Fibroblast of the aortic adventitia (primary cell): ENCODE measurements at places on chromosomes 11 and 22.

DNA sequence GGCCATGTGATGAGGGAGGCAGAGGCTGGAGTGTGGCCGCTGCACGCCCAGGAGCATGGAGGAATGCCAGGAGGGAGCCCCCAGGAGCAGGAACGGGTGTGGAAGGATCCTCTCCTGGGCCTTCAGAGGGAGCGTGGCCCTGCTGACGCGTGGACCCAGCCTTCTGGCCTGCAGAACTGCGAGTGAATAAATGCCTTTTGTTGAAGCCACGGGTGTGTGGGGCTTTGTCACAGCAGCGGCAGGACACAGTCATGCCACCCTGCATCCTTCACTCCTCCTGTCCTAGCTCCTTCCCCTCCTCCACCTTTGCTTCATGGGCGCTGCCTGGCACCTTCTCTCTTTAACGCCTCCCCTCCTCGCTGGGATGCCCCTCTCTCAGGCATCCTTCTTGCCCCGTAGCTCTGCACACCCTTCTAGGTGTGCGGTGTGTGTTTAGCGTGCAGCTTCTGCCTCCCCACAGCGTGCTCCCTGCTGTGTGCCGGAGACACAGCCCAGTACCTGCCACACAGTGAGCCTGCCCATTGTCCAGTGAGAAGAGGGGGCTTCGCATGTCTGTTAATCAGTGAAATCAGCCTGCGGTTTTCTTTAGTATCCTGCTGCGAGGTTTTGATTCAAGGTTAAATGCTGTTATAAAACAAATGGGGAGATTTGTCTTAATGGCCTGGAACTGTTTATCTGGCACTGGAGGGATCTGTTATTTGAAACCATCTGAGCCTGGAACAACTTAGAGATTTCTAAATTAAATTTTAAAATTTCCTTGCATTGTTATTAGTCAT is 459.6 kb downstream of the TBC1D22A start:
- DNase-seq = no peak

GRCh38 chr11:99687320-99687719 is 666.6 kb downstream of the CNTN5 start:
- DNase-seq = no peak

GRCh38 chr11:130614591-130614990 is 166.1 kb downstream of the ADAMTS15 start:
- no peak for DNase-seq

- DNase-seq = peak; percentile 47
These were observed at the start of gene APBB1 for GRCh38 chr11:6419009-6419631. Gene APBB1 (minus strand): TSS chr11:6419094. CDS start chr11:6411347, 7,747 bp downstream.

- DNase-seq = no peak
These were observed 47.8 kb downstream of the ARHGAP42 start for GRCh38 chr11:100734743-100735527.

- DNase-seq = no peak
These were observed 2.1 kb downstream of the SLC43A1 start for GRCh38 chr11:57513452-57513795.

DNA sequence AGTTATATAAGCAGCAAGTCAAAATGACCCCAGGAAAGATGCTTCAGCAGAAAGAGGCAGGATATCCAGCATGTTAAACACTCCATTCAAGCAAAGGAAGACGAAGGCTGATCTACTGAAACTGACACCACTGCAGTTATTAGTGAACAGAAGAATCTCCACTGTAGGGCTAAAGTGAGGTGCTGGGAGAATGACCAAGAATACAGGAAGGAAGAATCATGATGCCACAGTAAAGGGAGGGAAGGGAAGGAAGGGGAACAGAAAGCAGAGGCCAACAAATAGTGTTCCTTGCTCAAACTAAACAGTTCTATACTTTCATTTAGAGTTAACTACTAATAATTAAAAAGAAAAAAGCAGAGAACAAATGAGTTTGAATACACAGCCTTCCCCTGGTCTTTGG is 92.5 kb downstream of the SIK3 start:
- no peak for DNase-seq
